ENCODE measurements at places on chromosomes 2 and 18.

- DNase-seq, result no peak
Measured at GRCh38 chr2:143803936-143804335, 674.7 kb downstream of the ARHGAP15 start.

DNA sequence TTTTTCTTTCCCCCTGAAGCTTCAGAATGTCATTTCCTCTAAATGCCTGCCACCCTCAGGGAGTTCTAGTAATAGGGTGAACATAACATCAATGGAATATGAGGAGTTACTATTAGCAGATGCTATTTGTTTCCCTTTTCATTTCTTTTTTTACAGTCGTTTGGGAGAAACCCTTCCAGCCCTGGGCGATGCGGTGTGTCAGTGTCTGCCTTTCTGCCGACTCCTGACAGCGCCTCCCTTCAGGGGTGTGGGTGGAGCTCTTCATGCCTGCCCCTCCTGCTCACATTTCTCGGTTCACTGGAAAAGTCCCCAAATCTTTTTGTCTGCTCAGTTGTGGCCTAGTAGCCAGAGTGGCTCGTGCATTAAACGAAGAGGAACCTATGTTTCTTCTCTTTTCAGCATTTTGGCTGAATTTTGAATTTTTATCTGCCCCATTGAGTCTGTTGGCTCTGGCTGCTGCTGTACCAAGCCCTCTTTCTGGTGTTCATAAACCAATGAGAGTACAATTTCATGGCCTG lies 72.3 kb downstream of the FMNL2 start:
- DNase-seq, result no peak

DNA sequence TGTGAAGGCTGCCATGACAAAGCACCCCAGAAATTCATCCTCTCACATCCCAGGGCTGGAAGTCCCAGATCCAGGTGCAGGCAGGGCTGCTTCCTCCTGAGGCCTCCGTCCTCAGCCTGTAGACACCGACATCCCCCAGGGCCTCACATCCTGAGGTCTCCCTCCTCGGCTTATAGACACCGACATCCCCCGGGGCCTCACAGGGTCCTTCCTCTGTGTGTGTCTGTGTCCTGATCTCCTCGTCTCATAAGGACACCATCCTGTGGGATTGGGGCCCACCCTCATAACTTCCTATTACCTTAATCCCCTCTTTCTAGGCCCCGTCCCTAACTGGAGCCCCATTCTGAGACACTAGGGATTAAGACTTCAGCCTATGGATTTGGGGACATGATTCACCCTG lies 92.0 kb upstream of the SNTG2 start:
- no peak for DNase-seq

DNA sequence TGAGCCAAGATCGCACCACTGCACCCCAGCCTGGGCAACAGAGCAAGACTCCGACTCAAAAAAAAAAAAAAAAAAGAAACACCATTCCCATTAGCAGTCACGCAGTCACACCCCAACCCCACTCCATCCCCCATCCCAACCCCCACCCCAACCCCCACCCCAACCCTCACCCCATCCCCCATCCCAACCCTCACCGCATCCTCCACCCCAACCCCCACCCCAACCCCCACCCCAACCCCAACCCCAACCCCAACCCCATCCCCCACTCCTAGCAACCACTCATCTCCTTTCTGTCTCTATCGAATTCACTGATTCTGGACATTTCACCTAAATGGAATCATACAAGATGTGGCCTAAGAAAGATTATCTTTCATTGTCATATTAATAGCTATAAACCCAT lies 25.9 kb upstream of the ATP9B start:
- no peak for DNase-seq

- no peak for DNase-seq
Measured at GRCh38 chr2:109531896-109532727, 81.7 kb downstream of the SEPTIN10 start.

DNA sequence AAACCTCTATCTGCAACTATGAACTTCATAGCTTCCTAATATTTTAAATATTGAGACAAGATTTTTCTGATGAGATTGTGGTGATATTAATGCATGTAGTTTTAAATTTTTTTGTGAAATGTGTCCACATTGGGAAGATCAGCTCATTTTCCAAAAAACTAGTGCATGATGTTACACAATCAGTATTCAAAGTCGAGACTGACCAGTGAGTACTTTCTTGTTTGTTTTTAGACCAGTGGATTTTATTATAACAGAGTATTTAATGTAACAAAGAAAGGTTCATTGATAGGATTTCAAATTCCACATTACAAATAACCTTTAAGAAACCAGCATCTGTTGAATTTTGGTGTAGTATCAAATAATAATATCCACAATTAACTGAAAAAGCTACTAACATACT lies 99.3 kb downstream of the TTC27 start:
- DNase-seq, result no peak

DNA sequence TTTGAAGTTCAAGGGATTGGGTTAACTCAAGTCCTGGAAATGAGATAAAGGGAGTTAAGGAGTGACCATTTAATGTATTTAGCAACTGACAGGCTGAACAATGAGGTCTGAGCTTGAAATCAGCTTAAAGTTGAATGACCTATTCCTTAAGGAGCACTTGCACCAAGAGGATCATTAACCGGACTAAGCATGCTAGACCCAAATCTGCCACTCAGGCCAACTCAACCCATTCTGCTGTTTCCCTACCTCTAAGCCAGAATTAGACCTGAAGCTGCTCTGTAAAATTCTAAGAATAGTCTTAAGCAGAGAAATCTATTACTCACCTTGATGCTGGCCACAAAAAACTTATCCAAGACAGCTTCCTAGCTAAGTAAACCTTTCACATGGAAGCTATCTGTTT lies 59.8 kb downstream of the SPRED2 start:
- DNase-seq, result no peak

- DNase-seq, result no peak
Measured at GRCh38 chr2:152974146-152974545, 255.7 kb downstream of the ARL6IP6 start.

- peak; percentile 18 for DNase-seq
Measured at GRCh38 chr2:209771474-209772289, at the start of gene UNC80. Gene UNC80 (plus strand): TSS chr2:209771832. CDS start chr2:209772073, 241 bp downstream.

- DNase-seq, result no peak
Measured at GRCh38 chr2:150160058-150160457, 327.4 kb downstream of the RND3 start.

- DNase-seq, result no peak
Measured at GRCh38 chr2:73111073-73112025, 1.4 kb downstream of the RAB11FIP5 start.

GRCh38 chr2:52289741-52290140 lies 1257.8 kb upstream of the NRXN1 start:
- no peak for DNase-seq

DNA sequence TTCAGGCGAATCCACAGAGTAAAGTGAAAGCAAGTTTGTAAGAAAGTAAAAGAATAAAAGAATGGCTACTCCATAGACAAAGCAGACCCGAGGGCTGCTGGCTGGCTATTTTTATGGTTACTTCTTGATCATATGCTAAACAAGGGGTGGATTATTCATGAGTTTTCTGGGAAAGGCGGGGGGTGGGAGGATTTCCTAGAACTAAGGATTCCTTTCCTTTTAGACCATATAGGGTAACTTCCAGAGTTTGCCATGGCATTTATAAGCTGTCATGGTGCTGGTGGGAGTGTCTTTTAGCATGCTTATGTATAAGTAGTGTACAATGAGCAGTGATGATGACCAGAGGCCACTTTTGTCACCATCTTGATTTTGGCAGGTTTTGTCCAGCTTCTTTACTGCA lies 59.8 kb downstream of the SLC4A3 start:
- DNase-seq, result no peak

DNA sequence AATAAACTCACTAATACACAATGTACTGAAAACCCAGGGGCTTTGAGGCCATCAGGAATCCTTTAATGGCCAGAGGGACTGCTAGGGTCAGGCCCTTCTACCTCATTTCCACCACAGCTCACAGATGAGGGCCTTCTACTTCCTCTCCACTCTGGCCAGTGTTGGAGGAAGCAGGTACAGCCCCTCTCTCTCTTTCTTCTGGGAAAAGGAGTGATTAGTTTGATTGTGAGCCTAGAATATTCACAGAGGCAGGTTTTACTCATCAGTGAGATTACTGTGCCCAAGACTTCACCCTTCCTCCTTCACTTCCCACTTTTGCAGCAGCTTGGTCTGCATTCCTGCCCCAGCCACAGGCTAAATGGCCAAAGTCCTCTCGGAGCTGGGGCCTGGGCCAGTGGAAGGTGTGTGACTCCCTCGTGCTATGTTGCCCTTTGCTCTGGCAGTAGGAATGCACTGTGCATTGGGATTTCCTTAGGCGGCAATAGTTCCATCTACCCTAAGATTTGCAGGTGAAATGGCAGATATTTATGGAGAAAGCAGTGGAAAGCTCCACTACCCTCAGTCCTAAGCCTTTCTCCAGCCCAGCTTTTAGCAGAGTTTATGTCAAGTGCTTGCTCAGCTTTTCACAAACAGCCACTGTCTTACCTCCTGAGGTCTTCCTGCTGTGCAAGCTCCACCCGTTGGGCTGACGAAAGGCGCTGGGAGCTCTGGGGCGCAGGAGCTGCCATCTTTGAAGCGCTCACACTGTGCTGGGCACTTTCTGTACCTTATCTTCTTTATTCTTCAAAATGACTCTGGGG lies 36.2 kb upstream of the YES1 start:
- DNase-seq, result no peak

DNA sequence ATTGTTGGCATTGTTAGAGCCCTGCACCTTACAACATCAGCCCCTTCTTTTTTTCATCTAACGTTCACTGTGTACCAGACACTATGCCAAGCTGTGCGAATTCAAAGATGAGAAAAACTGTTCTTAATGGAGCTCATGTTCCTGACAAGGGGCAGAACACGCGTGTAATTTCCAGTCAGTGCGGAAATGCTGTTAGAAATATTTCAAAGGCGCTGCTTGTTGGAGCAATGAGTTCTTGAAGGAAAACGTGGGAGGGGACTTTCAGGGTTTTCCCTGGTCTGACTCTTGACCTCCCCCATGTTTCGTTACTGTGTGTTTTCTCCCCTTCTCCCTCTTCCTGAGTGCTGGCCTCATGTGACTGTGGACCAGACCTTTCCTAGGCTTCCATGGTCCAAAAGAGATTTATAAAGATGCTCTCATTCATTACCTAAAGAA lies 1.5 kb downstream of the MTHFD2 start:
- no peak for DNase-seq

DNA sequence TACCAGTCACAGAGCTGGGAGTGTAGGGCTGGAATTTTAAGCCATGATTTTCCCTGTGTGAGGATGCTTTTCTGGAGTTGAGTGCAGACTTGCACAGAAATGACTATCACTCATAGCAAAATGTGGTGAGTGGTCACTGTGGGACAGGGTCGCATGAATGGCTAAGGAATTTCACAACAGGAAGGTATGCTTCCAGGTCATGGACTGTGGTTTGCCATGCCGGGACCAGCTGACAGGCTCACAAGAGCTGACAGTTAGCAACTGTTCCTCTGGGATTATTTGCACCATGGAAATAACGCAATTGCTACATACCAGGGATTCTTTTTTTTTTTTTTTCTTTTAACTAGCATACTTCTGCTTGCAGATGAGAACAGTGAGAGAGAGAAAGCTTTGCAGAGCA lies 3.8 kb upstream of the UXS1 start:
- DNase-seq, result no peak

GRCh38 chr18:55250768-55251173 lies 291.5 kb upstream of the CCDC68 start:
- no peak for DNase-seq

DNA sequence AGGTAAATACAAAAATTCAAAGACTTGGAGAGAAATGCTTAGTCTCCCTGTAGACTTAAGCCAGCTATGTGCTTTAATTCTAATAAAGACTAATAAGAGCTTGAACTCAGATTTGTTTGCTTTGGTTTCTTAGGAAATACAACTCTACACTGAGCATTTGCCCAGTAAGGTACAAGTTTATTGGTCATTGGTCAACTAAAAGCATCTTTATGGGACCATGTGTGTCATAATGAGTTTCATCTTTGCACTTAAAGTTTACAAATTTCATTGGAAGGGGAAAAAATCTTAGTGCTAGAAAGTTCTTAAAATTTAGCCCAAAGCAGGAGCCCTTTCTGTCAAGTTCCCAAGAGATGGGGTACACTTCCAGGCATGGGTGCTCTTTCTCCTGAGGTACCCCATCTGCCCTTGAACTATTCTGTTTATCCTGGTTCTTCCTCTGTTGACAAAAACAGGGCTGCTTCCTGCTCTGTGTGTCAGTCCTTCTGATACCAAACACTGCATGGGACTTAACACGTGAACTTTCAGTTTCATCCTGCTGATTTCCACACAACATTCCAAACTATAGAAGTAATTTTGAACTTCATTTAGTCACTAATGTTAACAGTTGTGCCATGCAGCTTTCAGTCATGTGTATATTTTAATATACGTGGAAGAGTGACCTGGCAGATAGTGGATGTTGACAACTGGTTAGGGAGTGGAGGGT lies 200.2 kb downstream of the TPGS2 start:
- DNase-seq, result no peak

GRCh38 chr2:27379836-27380625 lies 503 bp downstream of the ZNF513 start:
- DNase-seq, result no peak

GRCh38 chr2:47639467-47639866 lies 143.5 kb upstream of the MSH6 start:
- no peak for DNase-seq

- no peak for DNase-seq
Measured at GRCh38 chr2:145653553-145653952, 1133.6 kb upstream of the ZEB2 start.

DNA sequence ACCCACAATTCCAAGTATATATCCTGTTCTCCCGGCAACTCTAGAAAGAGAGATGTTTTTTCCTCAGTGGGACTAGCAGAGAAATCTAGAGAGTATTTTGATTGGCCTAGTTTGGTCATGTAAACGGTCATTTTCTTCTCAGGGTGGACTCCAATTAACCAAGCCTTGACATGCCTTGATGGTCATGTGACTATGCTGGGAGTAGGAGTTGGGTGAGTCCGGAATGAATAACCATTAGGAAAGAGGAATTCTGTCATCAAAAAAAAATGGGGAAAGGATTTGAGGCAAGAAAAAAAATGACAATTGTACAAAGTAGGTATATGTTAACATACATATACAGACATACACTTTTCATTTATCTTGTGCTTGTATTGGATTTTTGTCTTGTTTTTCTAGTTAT lies 248.2 kb upstream of the CDH20 start:
- no peak for DNase-seq

DNA sequence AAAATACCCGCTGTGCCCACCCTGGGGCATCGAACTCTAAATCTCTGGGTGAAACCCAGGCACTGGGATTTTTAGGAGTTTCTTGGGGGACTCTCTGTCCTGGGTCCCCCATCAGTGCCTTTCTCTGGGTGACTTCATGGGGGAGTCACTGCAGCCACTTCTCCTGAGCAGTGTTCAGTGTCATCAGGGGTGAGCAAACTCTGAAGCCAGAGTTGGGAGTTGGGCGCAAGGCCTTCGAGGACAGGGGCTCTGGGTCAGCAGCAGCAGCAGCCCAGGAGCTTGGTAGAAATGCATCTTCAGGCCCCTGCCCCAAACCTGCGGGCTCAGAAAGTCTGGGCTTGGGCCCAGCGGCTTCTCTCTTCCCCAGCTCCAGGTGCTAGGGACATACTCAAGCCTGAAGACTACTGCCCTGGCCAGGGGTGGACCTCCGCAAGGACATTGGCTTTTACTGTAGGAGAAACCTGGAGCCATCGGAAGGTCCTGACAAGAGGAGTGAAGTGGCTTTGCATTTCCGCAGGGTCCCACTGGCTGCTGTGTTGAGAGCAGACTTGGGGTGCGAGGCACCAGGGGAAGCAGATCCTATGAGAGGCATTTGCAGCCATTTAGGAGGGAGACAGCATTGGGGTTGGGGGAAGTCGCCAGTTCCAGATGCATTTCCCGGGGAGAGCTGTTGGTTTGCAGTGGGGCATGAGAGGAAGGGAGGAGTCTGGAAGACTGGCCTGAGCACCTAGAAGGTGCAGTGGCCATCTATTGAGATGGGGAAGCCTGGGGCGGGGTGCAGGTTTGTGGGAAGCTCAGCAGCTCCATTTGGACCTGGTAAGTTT lies 51.5 kb upstream of the FAHD2A start:
- no peak for DNase-seq

All from NCI-H1092 (cell line).